Activated T-cell treated with anti-CD3 and anti-CD28 coated beads for 4 hours (primary cell): ENCODE measurements at places on chromosomes 16 and 17.

DNA sequence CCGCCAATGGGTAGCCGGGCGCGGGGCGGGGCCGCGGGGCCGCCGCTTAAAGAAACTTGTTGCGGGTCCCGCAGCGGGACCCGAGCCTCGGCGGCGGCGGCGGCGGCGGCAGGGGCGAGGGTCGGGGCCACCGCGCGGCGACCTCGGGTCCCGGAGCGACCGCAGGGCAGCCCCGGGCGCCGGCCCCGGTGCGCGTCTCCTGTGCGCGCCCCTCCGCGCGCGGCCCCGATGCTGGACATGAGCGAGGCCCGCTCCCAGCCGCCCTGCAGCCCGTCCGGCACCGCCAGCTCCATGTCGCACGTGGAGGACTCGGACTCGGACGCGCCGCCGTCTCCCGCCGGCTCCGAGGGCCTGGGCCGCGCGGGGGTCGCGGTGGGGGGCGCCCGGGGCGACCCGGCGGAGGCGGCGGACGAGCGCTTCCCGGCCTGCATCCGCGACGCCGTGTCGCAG lies at the start of gene SOX8:
Gene SOX8, plus strand, starts transcription at position 76 of the 450 bp plus-strand sequence. Its CDS starts 153 bp downstream, at position 229.
- no peak for DNase-seq

GRCh38 chr17:4898351-4898750 lies 985 bp upstream of the C17orf107 start:
- DNase-seq, result no peak

- DNase-seq, result no peak
These were observed 5.9 kb downstream of the ANKFN1 start for GRCh38 chr17:56158915-56159825.

GRCh38 chr16:56823081-56823733 lies 41.8 kb upstream of the SLC12A3 start:
- DNase-seq, result no peak

GRCh38 chr16:66088681-66089080 lies 277.8 kb upstream of the CDH5 start:
- DNase-seq, result no peak

DNA sequence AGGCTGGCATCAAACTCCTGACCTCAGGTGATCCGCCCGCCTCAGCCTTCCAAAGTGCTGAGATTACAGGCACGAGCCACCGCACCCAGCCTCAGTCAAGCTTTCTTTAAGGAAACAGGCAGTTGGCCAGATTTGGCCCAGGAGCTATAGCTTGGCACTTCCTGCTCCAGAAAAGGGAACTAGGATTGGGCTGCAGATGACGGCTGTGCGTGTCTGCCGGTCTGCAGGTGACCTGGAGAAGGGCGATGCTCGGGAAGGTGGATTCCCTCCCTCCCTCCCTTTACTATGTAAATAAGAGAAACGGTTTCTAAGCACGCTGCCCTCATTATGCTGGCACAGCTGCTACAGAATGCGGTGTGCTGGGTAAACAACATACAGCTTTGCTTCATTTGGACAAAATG lies 215.9 kb downstream of the RPTOR start:
- DNase-seq, result no peak

DNA sequence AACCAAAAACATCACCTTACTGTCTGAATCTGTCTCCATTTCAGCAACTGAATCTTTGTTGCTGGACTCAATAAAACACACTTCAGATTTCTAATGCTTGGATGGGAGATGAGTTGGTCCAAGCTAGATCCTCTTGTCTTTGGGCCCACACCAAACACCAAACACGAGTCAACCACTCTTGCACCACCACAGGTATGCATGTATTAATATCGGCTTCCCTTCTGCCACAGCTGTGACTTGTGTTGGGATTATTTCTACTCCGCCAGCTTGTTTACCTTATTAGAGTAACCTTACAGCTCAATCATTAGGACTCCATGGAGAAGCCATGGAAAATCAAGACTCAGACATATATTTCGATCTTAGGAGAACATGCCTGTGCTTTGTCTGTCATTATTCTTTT lies 49.9 kb downstream of the XYLT1 start:
- no peak for DNase-seq

GRCh38 chr17:65557349-65558310 lies 3.8 kb downstream of the AXIN2 start:
- no peak for DNase-seq

DNA sequence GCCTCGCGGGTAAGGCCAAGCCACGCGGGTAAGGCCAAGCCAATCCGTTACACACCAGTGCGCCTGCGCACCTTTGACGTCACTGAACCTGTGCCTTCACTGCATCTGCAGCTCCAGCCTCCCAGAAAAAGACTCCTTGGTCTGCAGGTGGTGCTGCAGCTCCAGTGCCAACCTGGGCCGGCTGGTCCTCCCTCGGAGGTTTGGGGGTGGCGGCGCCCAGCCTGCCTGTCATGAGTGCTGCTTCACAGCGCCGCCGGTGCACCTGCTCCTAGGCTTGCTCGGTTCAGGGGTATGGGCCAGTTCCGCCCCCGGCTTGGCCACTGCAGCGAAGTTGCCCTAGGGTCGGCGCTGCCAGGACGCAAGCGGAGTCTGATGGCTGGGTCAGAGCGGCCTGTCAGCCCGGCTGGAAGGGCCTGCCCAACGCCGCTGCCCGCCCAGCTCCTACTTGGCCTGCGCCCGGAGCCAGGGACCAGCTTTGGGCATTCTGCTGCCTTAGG lies 146.6 kb downstream of the USP22 start:
- DNase-seq, result peak; percentile 1

- no peak for DNase-seq
These were observed 11.5 kb downstream of the DLG4 start for GRCh38 chr17:7208027-7208571.

DNA sequence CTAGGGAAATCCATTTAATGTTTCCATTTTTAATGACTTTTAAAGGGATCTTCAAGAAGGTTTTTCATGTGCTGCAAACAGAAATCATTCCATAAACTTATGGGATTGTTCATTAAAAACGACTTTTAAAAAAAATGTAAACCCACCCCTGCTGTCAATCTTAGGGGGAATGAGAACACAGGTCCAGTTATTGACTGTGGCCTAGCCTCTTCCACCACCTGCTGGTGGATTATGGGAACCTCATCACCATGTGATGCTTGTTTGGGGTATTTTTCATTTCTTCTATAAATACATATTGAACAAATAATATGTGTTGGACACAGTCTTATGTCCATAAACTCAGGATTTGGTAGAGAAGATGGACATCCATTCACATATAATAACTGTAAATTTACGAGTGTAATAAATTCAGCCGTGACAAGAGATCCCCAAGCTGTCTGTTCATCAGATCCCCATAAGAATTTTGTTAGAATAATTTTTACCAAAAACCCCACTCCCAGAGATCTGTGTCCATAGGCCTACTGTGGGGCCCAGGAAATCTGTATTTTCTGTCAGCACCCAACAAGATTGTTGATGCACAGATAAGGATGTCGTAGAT lies 42.0 kb upstream of the TMC5 start:
- DNase-seq, result no peak

DNA sequence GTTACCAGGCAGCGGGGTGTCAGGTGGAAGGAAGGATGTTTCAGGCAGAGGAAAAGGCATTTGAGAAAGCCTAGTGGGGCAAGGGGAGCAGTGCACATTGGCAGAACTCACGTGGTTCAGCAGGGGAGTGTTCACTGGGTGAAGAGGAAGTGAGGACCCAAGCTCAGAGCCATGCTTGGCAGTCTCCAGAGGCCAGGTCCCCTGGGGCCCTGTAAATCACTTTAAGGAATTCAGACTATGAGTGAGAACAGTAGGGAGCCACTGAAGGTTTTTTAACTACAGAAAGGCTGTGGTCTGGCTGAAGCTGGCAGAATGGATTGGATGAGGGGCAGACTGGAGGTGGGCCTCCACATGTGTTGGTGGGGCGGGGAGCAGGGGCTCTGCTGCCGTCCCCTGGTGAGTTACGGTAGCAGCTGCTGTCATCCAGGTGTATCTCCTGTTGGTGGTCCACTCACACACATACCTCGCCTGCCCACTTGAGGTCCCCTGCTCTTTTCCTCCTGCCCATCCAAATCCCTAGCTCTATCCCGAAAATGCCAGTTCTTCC lies 5.1 kb downstream of the CLEC16A start:
- no peak for DNase-seq

DNA sequence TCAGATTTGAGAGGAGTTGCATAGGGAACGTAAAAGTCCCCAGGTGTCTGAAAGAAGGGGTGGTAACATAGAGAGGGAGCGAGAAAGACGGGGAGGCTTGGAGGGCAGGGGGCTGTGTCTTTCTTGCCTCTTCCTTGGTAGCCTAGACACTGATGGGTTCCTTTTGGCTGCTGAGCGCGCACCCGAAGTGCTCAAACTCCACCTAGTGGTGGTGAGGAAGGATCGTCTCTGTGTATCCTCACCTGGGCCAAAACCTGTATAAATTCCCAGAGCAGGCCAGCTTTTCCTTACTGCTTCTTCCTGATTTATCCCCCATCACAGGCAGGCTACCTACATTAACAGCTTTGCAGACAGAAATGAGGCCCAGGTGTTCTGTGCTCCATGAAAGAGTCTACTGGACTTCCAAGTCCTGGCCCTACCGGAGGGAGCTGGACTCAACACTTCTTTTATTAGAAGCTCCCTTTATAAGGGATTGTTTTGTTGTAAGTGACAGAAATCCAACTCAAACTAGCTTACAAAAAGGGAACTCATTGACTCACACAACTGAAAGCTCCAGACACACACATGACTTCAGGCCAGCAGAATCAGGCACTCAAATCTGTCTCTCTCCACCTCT lies 5.5 kb upstream of the SLC25A35 start:
- peak; percentile 34 for DNase-seq
